ENCODE measurements at places on chromosomes 7 and 10. TPM values are rescaled to one million over a fixed set of nuclear protein-coding genes. Genes with fewer than 3 reads are reported as not detected.
A peak's percentile ranks its signal among the peaks of the same experiment; 100 is the strongest.

Gene BICC1
- 0.57 TPM for total RNA-seq

- no peak for DNase-seq
- H3K4me1 ChIP-seq: no peaks in the 10 kb centered on the region
- H3K27ac ChIP-seq: no peak overlapping the region
- peaks cover 7% of the 10 kb centered on the region for H3K36me3 ChIP-seq
- H3K4me3 ChIP-seq: no peak overlapping the region
These were observed 12.2 kb downstream of the PPA1 start for GRCh38 chr10:70221030-70221429.

Gene LDB3
- total RNA-seq: 0.18 TPM

DNA sequence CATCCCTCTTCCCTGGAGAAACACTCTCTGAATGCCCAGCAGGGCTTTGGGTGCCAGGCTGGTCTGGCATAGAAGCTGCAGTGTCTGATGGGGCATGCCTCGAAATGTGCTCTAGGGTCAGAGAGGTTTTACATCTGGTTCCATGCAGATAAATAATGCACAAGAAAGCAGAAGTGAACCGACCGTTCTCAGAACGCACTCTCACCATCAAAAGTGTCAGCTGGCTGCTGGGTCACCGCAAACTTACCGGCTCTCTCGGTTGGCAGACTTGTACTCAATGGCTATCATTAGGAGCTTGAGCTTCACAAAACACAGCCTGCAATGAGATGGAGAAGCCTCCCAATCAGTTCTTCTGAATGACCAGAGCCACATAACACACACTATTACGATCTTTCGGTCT, 610.0 kb downstream of the KCNMA1 start:
- H3K36me3 ChIP-seq: no peaks in the 10 kb centered on the region
- DNase-seq: no peak
- no peak overlapping the region for H3K27ac ChIP-seq
- no peaks in the 10 kb centered on the region for H3K27me3 ChIP-seq

- no peaks in the 10 kb centered on the region for H3K27me3 ChIP-seq
- H3K27ac ChIP-seq: no peak overlapping the region
- H3K4me1 ChIP-seq: no peaks in the 10 kb centered on the region
- H3K36me3 ChIP-seq: no peaks in the 10 kb centered on the region
- DNase-seq: no peak
These were observed 186.6 kb upstream of the LYZL1 start for GRCh38 chr10:29102233-29102632.

Gene ERCC6
- total RNA-seq: 18.2 TPM

DNA sequence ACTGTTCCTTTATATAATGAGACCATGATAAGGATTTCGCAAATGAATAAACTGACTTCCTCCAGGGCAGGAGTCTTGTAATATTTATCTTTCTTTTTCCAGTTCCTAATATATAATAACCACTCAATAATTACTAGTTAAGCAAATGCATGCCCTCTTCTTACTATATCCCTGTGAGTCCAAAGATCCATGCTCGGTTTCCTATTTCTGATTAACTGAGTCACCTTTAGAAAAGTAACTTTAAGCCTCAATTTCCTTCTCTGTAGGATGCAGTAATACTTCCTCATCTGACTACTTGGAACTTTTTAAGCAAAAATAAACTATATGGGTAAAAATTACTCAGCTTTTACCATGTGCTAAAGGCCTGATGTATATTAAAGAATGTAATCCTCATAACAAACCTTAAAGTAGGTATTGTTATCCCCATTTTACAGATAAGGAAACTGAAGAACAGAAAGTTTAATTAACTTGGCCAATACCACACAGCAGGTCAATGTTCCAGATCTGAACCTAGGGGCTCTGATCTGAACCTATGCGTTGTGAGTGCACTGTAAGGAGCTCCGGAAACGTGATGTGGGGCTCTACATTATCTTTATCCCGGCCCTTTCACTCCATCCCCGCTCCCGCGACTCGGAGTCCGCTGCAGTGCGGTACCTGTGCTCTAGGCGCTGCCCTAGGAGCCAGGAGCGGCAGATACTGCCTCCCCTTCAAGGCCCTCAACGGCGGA, 458 bp downstream of the COX15 start:
- DNase-seq: no peak
- H3K4me1 ChIP-seq: no peaks in the 10 kb centered on the region
- peaks cover 13% of the 10 kb centered on the region for H3K36me3 ChIP-seq
- peak overlapping the region; percentile 99 for H3K4me3 ChIP-seq
- no peaks in the 10 kb centered on the region for H3K27me3 ChIP-seq

- peaks cover 26% of the 10 kb centered on the region for H3K27me3 ChIP-seq
- DNase-seq: no peak
- H3K4me1 ChIP-seq: peaks cover 5% of the 10 kb centered on the region
These were observed 1.2 kb upstream of the SP8 start for GRCh38 chr7:20787660-20788419.

Gene STX1A
- total RNA-seq: 9.3 TPM

DNA sequence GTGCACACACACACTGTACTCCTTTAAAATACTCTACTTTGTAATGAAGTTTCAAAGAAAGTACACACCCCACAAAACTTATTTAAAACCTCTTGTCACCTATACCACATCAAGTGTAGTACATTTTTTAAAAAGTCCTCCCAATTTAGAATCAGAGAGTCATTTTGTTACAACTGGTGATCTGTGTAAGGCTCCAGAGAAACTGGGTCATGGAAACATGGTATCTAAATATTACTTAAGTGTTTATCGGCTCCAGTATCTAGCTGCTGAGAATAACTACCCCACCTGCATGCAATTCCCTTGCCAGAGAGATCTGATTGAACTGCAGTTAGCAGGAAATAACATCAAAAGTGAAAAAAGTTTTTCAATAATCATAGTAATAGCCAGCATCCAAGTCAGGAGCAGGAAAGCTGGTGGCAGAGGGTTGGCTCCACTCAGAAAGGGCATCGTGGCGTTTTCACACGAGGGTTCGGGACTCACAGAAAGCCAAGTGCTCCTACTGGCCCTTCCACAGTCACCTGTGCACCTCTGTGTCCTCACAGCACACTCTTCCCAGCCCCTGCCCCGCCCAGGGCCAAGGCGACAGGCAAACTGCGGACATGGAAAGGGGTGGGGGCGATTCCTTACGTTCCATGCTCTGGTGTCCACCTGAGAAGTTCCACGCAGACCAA, 6.5 kb downstream of the RGS10 start:
- peaks cover 5% of the 10 kb centered on the region for H3K27me3 ChIP-seq
- H3K27ac ChIP-seq: no peak overlapping the region
- no peaks in the 10 kb centered on the region for H3K36me3 ChIP-seq
- no peaks in the 10 kb centered on the region for H3K4me1 ChIP-seq
- H3K4me3 ChIP-seq: no peak overlapping the region
- DNase-seq: no peak

DNA sequence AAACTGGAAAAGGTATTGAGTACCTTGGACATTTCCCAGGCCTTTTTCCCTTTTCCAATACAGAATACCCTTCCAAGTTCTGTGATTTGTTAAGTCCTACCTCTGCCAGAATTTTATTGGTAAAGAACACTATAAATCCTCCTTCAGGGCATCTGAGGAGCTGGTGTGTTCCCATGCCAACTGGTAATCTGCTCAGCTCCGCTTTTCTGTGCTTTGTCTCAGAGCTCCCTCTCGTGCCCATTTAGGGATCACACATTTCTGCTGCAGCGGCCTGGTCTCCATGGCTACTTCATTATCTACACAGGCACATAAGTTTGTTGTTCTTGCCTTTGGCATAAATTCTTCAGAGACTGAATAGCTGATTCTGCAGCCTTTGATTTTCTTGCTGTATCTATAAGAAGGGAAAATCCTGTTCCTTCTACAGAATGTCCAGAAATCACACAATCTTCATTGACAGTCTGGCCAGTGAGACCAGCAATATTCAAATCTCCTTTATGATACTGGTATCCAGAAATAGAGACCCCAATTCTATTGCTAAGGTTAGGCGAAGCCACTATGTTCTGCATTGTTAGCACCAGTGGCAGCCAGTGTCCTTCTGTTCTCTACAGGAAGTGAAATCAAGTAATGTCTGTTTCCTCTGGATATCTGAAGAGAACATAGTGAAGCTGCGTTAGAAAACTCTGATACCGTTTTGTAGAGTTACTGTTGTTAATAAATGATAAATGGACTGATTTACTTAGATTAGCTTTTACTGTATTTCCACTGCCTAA, 51.9 kb downstream of the DENND11 start:
- H3K27me3 ChIP-seq: no peaks in the 10 kb centered on the region
- DNase-seq: peak; percentile 71
- no peak overlapping the region for H3K27ac ChIP-seq
- H3K4me1 ChIP-seq: no peaks in the 10 kb centered on the region

DNA sequence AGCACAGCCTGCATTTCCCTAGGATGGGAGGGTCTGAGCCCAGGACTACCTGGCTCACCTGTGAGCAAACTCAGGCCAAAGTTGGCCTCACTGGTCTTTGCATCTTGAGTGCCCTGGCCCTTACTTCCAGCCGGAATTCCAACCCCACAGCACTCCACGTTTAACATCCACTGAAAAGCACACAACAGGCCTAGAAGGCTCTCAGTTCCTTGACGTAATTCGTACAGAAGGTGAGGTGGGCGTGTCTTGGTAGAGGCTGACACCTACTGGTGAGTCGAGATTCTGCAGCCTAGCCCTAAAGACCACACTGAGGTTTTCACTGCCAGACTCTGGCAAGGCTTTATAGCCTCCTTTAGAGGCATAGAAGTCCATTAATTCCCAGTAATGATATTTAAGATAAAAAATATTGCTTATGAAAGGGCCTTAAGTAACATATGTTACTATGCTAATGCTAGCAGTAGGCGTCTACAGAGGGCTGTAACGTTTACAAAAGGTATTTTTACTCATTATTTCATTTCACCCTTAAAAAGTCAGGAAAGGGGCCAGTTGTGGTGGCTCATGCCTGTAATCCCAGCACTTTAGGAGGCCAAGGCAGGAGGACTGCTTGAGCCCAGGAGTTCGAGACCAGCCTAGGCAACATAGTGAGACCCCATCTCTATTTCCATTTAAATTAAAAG, 95.8 kb downstream of the HIP1 start:
- H3K4me3 ChIP-seq: no peak overlapping the region
- DNase-seq: peak; percentile 76
- H3K27me3 ChIP-seq: no peaks in the 10 kb centered on the region
- H3K27ac ChIP-seq: no peak overlapping the region

DNA sequence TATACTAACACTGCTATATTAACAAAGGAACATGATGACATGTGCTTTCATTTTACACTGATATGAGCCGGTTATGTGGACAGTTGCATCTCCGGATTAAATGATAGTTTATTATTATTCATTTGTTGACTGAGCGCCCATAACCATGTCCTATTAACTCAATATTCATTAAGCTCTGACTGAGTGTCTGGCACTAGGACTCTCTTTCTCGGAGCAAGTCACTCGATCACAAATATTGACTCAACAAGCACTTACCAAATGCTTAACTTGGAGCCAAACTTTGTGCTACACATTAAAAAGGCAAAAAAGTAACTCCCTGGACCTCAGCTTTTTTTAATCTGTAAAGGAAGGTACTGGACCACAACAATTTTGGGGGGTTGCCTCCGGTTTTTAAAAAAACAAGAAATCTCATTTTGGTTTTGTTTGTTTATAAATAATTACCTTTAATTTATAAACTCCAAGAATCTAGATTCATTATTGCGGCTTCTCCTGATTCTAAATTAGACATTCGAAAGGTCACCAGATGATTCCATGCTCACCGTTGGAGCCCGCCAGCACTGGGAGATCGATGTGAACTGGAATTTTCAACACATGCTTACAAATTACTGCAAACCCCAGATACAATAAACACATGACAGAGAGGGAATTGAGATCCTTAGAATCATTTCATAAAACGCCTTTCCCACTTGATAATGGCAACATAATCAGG, 8.9 kb upstream of the LYZL1 start:
- H3K27ac ChIP-seq: no peak overlapping the region
- H3K4me3 ChIP-seq: no peak overlapping the region
- no peaks in the 10 kb centered on the region for H3K27me3 ChIP-seq
- no peak for DNase-seq
- no peaks in the 10 kb centered on the region for H3K36me3 ChIP-seq
- no peaks in the 10 kb centered on the region for H3K4me1 ChIP-seq

- DNase-seq: no peak
- no peak overlapping the region for H3K4me3 ChIP-seq
- no peak overlapping the region for H3K27ac ChIP-seq
These were observed 170.0 kb upstream of the ZNF32 start for GRCh38 chr10:43818687-43819086.

DNA sequence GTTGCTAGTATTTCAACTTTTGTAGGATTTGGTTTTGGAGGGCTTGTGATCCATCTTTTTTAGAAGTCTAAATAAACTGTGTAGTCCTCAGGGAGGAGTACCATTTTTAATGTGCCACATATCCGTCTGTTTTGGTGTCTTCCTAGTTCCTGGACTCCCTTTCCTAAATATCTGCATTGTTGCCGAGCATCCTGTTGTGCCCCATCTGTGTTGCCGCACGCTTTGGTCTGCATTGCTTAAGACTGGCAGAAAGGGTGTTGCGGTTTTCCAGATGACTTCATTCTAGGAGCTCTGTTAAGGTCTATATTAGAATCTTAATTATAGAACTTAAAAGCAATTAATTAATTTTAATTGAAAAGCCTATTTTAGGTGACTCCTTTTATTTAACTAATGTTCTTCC, 49.4 kb downstream of the RBM33 start:
- DNase-seq: no peak
- no peaks in the 10 kb centered on the region for H3K27me3 ChIP-seq
- H3K4me3 ChIP-seq: no peak overlapping the region
- H3K4me1 ChIP-seq: no peaks in the 10 kb centered on the region
- H3K27ac ChIP-seq: no peak overlapping the region
